ENCODE measurements at places on chromosomes 7 and 10.

- no peak for DNase-seq
These were observed 19.9 kb downstream of the SYPL1 start for GRCh38 chr7:106092204-106092603.

DNA sequence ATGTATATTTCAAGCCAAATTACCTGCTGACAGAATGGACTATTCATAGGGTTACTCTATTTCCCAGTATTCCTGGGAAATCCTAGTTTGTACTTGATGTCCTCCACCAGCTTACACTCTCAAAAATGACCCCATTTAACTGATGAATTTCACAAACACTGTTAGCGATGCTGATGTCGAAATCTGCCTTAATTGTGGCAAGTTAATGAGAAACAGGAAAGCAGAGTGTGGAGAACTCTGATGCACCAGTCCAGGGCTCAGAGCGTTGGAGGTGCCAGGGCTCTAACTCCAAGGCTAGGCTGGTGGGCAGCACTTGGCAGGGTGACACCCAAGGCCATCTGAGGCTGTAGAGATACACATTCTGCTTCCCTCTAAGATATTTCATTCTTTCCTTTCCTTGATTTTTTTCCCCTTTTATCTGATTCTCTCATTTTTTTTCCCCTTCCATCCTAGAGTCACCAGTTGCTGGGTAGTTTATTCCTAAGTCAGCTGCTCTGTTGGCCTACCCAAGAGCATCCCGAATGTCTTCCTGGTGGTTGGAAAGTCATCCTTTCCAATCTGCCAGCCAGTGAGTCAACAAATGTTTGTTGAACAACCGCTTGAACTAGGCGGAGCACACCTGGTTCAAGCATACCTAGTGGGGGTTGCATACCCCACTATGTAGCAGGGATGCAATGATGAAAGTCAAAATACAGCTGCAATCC is 525.0 kb upstream of the NRP1 start:
- DNase-seq, result no peak

DNA sequence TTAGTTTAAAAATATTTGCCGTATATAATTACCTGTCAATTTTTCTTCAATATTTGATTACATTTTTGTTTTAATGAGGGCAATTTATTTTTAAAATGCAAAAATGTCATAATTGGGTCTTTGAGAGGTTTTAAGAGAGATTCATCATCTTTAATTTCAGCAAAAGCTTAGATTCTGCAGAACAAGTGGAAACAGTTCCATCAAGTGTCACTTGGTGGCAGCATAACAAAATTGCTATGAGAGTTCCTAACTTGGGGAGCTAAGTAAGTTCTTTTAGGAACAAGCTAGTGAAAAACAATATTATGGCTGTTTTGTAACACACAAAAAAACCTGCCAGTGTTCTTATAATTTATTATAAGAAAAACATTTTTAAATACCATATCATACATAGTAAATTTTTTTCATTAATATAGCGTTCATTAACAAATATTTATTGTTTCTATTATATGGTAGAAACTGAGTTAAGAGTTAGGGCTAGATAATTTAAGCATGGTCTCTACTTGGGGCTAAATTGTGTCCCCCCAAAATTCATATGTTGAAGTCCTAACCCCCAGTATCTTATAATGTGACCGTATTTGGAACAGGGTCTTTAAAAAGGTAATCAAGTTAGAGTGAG is 155.2 kb downstream of the MAGI2 start:
- peak; percentile 5 for DNase-seq

GRCh38 chr10:18140957-18141845 is 977 bp downstream of the CACNB2 start:
- DNase-seq, result no peak

DNA sequence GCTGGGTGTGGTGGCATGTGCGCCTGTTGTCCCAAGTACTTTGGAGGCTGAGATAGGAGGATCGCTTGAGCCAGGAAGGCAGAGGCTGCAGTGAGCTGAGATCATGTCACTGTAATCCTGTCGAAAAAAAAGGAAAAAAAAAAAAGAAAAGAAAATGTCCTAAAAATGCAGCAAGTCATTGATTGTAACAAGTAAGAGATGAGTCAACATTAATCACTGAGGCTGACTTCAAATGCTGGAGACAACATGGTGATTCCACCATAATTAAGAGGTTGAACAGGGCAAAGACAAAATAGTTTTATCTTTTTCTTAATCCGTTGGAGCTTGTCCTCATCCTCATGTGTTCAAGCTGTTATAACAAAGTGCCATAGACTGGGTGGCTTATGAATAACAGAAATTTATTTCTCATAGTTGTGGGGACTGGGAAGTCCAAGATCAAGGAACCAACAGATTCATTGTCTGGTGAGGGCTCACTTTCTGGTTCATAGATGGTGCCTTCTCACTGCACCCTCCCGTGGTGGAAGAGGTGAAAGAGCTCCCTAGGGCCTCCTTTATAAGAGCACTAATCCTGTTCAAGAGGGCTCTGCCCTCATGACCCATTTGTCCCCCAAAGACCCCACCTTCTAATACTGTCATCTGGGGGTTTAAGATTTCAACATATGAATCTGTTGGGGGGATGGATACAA is 60.3 kb downstream of the TBXAS1 start:
- DNase-seq, result no peak

- no peak for DNase-seq
These were observed 747.8 kb downstream of the GRID1 start for GRCh38 chr10:85618841-85619240.

DNA sequence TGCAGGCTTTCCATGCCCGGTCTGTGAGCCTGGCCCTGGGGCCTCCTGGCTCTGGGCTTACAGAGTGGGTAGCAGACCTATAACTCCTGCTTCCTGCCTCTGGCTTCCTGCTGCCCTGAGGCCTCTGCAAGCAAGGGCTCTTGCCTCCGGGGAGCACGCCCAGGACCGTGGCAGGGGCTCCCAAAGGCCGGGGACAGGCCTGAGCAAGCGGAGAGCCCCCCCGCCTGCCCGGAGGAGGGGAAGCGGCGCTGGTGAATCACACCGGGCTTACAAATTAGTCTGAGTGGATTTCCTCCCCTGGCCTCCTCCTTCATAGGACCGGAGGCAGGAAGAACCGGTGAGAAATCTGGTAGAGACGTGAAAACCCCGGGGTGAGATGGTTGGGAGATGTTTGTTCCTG is 1.5 kb upstream of the MYL10 start:
- DNase-seq, result no peak

DNA sequence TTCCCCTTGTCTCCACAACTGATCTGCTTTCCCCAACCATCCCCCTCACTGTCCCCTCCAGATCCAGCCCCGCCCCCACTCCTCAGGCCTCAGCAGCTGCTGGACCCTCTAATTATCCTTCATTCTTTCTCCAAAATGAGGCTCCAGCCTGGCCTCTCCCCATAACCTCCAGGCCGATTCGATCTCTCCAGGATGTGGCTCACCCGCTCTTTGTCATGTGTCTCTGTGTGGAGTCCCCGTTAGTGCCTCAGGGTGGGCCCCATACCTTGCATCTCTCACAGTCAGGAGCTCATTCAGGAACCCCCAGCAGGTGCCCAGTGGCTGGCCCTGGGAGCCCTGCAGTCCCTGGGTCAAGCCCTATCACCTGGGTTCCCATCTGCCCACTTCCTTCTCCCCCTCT is 1.3 kb downstream of the PILRA start:
- DNase-seq, result no peak

DNA sequence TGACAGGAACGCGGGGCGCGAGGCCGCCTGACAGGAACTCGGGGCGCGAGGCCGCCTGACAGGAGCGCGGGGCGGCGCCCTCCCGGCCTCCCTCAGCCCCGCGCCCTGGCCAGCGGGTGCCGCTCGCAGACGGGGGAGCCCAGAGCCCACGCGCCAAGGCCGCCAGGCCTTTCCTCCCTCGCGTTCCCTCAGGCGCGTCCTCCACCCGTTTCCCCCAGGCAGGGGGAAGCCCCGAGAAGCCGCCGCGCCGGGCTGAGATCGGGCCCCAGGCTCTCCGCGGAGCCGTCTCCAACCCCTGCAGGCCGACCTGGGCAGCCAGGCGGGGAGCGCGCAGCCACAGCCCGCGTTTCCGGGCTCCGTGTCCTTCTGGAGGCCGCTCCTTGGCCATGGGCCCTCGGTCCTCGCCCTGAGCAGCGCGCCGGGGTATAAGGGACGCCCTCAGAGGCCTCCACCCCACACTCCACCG is 17.7 kb downstream of the PTPRN2 start:
- DNase-seq, result no peak

- no peak for DNase-seq
These were observed 86.2 kb upstream of the PPIF start for GRCh38 chr10:79260811-79261740.

DNA sequence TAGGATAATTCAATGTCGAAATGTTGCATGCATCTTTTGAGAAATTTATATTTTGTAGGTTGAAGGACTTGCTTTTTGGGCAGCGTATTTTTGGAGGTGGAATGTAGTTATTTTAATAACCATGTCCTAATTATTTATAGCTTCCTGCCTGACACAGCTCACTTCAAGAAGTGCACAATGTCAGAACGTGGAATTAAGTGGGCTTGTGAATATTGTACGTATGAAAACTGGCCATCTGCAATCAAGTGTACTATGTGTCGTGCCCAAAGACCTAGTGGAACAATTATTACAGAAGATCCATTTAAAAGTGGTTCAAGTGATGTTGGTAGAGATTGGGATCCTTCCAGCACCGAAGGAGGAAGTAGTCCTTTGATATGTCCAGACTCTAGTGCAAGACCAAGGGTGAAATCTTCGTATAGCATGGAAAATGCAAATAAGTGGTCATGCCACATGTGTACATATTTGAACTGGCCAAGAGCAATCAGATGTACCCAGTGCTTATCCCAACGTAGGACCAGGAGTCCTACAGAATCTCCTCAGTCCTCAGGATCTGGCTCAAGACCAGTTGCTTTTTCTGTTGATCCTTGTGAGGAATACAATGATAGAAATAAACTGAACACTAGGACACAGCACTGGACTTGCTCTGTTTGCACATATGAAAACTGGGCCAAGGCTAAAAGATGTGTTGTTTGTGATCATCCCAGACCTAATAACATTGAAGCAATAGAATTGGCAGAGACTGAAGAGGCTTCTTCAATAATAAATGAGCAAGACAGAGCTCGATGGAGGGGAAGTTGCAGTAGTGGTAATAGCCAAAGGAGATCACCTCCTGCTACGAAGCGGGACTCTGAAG is 620 bp downstream of the ZRANB1 start:
- DNase-seq, result no peak
